ENCODE measurements at places on chromosomes 4 and X.

DNA sequence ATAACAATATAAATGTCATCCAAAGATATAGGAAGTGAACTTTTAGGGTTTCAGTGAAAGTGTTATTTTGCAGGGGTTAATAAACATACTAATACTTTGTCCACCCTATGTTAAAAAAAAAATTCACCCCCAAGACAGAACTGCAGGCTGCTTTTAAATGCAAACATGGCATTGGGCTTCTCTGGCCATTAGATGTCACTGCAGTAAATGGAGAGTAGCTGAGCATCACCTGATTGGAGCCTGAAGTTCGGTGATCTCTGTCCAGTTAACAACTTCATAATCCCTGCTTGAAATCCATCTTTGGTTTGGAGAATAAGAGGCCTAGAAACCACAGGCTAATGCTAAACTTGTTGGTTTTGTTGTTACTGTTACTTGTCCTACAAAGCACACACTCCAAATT lies 18.7 kb downstream of the SLC25A43 start:
- no peak for DNase-seq

GRCh38 chr4:180688480-180688879 lies 1554.7 kb upstream of the TENM3 start:
- no peak for DNase-seq

DNA sequence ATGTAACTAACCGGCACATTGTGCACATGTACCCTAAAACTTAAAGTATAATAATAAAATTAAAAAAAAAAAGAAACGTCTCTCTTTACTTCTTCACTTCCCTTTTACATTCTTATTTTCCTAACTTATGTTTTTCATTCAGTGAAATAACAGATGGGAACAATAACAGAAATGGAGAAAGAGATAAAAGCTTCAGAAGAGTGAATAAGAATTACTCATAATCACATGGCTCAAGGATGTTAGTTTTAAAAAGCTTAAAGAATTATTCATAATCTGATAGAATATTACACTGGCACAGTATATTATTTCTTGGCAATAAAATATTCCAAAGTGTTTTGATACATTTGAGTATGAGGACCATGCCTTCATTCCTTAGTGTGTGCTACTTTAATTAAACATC lies 175.6 kb downstream of the COL25A1 start:
- DNase-seq, result no peak

DNA sequence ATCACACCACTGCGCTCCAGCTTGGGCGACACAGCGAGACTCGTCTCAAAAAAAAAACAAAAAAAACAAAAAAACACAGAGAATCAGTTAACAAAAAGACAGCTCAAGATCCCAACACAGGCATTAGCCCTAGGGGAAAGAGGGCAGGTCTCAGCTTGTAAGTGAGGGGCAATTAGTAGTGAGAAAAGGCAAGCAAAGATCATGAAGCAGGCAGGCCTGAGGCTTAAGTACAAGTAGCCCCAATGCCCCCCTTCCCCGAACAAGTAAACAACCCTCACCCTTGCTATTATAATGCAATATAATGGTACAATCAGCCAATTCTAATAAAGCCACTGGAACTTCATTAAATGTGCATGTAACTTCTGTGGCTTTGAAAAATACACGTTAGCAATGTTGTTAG lies 17.0 kb downstream of the ADGRA3 start:
- DNase-seq, result no peak

DNA sequence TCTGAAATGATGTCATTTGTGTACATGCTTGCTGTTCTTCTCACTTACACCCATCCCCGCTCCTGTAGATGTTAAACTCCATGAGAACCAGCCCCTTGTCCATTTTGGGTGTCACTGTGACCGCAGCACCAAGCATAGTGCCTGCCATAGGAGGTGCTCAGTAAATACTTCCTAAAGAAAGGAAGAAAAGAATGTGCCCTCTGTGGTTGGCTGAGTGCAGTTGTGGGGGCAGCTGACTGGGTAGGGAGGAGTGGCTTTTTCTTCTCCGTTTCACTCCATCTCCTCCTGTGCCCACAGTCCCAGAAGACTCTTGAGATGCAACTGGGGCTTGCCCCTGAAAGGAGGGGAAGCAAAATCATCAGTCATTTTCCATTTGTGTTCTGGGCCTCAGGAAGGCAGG lies 25.5 kb downstream of the PHEX start:
- no peak for DNase-seq

- DNase-seq, result no peak
These were observed 143.8 kb upstream of the PPARGC1A start for GRCh38 chr4:24033626-24034025.

- DNase-seq, result no peak
These were observed 71.5 kb downstream of the TSPAN5 start for GRCh38 chr4:98586962-98587354.

DNA sequence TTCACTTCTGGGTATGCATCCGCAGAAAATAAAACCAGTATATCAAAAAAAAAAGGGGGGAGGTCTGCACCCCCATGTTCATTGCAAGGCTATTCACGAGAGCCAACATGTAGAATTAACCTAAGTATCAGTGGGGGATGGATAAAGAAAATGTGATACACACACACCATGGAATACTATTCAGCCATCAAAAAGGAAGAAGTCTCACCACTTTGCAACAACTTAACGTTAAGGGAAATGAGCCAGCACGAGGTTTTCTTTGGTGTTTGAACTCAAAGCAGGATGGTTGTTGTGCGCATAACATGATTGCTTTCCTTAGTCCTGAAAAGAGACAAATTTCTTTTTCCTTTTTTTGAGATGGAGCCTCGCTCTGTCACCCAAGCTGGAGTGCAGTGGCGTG lies 222.7 kb downstream of the SHOX start:
- DNase-seq, result no peak

DNA sequence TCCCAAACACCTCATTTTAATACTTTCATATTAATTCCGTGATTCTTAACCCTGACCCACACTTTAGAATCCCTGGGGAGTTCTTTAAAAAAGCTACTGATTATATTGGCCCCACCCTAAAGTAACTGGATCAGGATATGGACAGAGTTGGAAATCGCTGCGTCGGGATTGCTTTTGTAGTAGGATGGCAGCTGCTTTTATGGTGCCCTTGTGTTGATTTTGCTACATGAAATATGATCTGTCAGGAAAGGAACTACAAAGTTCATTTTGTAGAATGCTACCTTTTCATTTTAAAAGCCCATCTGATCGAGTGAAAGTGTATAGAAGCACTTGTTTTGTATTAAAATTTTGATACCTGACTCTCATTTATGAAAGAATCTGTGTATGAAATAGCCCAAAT lies 43.6 kb downstream of the TMEM131L start:
- no peak for DNase-seq

GRCh38 chrX:118475903-118476302 lies 19.7 kb upstream of the DOCK11 start:
- DNase-seq, result no peak

DNA sequence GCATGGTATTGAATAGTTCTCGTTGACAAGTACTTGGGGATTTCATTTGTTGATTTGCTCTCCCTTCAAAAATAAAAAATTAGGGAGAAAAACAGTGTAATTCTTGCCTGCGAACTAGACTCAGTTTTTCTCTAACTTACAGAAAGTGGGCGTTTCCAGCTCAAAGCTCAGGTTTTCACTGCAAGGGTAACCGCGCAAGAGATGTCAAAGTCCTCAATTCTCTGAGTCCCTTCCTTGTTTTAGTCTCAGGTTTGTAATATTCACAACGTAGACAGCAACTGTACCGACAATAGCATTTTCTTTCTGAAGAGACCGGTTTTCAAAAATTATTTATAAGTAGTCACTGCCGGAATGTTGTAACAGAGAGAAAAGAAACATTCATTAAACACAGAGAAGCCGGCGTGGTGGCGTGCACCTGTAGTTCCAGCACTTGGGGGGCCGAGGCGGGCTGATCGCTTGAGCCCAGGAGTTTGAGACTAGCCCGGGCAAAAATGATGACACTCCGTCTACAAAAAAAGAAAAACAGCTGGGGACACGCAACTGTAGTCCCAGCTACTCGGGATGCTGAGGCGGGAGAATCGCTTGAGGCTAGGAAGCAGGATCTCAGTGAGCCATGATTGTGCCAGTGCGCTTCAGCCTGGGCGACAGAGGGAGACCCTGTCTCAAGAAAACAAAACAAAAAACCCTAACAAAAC lies 774 bp downstream of the ZCCHC4 start:
- DNase-seq, result no peak

DNA sequence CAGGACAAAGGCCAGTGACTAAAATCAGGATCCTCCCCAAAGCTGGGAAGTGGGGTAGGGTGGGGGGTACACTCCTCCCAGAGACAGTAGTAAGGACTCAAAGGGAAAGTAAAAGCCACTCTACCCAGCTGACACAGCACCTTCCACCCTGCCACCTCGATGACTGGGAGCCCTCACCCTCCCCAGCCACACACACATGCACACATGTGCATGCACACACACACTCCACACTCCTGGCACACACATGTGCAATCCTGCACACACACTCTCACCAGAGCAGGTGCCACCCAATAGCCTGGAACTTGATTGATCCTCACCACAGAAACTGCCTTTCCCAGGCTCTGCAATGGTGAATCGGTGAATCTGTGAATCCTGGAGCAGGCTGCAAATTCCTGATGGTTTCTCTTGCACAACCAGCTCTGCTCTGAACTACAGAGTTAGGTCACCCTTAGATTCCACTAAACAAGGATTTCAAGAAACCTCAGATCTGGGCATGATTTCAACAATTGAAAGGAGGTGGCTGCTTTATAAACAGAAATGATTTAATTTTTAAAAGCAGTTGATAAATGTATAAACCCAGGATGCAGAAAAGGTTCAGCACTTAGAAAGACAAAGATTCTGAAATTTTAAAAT lies 21.5 kb downstream of the AMOT start:
- no peak for DNase-seq

GRCh38 chrX:95733426-95733825 lies 951.2 kb upstream of the DIAPH2 start:
- DNase-seq, result peak; percentile 26

DNA sequence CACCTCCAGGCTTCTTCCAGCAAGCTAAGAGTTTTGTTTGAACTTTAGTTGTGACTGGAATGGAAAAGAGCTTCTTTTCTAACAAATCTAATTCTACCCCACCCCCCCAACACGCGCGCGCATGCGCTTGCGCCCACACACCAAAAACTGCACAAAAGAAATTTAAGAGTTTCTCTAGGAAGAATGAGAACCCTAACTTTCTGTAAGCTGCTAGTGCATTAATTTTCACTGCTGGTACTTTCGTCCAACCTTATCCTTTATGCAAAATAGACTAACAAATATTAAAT lies 9.0 kb upstream of the INTU start:
- no peak for DNase-seq

DNA sequence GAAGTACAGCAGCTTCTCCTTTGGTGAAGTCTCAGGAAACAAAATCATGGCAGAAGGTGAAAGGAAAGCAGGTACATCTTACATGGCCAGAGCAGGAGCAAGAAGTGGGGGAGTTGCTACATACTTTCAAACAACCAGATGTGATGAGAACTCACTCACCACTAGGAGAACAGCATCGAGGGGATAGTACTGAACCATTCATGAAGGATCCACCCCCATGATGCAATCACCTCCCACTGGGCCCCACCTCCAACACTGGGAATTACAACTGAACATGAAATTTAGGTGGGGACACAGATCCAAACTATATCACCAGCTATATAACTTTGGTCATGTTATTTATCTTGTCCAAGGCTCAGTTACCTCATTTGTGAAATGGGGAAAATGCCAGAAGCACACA lies 159.4 kb downstream of the OPHN1 start:
- DNase-seq, result no peak

GRCh38 chrX:116526010-116526409 lies 63.2 kb upstream of the CT83 start:
- no peak for DNase-seq

- DNase-seq, result no peak
These were observed 251.8 kb upstream of the SLIT2 start for GRCh38 chr4:19999775-20000414.

DNA sequence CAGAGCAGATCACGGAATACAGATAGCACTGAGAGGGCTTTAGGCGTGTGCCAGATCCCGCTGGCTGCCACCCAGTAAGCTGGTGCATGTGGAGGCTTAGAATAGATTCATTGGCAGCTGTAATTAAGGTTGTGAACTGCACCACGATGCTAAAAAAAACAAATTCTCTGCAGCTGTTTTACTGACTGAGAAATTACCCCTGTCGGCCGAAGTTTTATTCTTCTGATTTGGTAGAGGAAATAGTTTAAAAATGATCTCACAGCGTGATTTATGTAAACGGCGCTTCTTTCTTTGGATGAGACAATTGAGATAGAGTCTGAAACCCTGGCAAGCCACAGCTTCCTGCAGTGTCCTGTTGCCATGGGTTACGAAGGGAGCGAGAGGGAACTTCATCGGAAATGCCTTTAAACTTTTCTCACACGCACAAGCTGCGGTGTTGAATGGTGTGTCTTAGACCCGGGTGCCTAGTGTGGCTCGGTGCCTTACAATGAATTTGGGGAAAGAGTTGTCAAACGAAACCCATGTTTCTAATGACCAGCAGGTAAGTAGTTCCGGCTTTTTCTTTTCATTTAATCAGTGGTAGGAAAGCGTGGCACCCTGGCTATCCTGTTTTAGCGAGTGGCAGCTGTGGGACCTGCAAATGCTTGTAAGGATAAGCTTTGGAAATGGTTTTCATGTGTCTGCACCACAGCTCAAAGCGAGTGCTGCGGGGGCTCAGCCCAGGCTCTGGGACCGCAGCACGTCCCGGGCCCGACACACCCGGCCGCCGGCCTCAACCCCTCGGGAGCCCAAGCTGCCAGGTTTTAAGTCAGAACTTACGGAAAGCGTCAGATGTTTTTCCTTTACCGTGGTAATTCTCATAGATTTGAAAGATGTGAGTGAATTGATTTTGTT lies 71.7 kb upstream of the HGFAC start:
- DNase-seq, result peak; percentile 62

- no peak for DNase-seq
These were observed 90.1 kb upstream of the MAPK10 start for GRCh38 chr4:86449746-86450588.

DNA sequence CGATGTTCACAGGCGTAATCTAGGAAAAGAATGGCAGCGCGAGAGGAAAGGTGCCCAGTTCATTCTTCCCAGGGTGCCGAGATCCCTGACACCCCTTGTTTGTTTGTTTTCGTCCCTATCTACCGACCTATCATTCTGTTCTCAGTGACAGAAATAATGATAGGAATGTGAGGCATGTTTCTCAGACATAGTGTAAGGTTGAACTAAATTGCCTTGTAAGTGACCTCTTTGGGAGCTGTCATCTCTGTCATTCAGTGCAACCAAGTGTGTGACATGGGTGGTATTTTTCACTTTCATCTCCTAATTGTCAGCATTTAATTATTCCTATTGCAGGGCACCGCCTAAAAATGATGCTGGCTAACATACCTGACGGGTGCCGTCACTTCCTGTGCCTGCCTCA lies 24.4 kb downstream of the CLDN22 start:
- DNase-seq, result no peak

DNA sequence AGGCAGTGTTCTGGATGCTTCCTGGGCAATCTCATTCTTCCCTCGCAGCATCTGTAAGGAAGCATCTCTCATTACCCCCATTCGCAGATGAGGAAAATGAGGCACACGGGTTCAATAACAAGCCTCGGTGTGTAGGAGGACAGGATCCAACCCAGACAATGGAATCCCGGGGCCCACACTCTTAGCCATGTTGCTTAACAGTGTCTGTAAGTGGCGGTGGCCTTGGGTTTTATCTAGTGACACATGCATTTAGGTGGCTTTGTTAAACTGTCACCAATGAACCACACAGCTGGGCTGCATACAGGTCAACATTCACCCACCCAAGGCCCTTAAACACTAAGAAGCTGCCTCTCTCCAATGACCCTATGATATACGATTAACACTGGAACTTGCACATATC lies 22.6 kb downstream of the RELL1 start:
- no peak for DNase-seq

- DNase-seq, result peak; percentile 68
These were observed 63.7 kb downstream of the ADAMTS3 start for GRCh38 chr4:72505314-72505744.

GRCh38 chr4:73772363-73772762 lies 32.0 kb downstream of the CXCL8 start:
- no peak for DNase-seq
